ENCODE measurements at places on chromosomes 7 and 10.
A peak's percentile ranks its signal among the peaks of the same experiment; 100 is the strongest.

- peak; percentile 68 for DNase-seq
Measured at GRCh38 chr7:116180302-116180701, 30.0 kb upstream of the TES start.

DNA sequence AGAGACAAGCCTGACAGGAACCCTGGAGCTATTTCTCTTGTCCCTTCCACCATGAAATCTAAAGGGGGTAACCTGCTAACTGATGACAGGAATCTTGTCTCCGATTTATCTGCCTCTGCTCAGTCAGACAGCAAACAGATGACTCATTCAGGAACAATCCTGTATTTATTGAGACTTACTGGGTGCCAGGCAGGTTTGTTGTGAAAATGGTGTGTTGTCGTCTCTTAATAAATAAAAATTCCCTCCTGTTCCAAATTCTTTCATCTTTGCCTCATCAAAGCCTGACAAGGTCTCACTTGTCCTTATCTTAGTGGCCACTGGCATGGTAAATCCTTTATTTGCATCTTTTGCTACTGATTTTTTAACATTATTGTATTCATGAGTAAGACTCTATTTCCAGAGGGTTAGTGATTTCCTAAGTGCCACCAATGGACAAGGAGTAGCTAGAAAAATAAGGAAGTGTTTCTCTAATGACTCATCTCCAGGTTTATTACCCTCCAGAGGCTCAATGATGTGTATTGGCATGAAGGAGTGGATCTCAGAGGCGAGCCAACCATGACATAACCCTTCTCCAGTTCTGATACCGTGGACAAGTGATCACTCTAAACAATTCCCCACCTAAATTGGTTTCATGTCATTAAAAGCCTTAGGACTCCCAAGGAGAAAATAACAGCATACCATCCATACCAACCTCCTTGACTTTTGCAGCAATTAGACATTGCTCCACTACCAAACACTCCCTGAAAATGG is 724.0 kb downstream of the GRID1 start:
- no peak for DNase-seq

- DNase-seq: no peak
Measured at GRCh38 chr7:111199643-111200042, 108.7 kb downstream of the LRRN3 start.

DNA sequence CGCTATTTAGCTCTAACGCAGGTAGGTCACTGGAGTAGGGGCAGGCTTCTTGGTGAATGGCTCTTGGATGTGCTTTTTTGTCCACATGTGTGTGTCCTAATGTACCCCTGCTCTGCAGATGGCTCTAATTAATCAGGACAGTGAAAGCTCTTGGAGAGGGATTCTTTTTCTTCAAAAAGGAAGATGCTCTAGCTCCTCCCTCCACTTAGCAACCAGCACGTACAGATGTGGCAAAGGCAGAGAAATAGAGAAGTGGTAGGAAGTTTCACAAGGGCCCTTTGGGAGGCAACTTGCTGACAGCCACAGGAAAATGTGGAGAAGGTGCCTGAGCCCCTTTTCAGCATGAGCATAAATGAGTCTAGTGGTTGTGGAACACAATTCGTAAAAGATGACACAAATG is 221.7 kb downstream of the PLXNA4 start:
- peak; percentile 1 for DNase-seq

- DNase-seq: no peak
Measured at GRCh38 chr7:44630792-44631457, 24.5 kb downstream of the OGDH start.

- no peak for DNase-seq
Measured at GRCh38 chr10:29245476-29245875, 43.4 kb upstream of the LYZL1 start.

GRCh38 chr10:71547312-71547711 is 150.6 kb downstream of the CDH23 start:
- DNase-seq: no peak

GRCh38 chr7:100563100-100563564 is 10.6 kb downstream of the SAP25 start:
- DNase-seq: no peak

GRCh38 chr10:26455567-26456315 is 17.6 kb downstream of the APBB1IP start:
- DNase-seq: no peak

GRCh38 chr10:17989908-17990767 is 38.4 kb downstream of the SLC39A12 start:
- DNase-seq: peak; percentile 48

DNA sequence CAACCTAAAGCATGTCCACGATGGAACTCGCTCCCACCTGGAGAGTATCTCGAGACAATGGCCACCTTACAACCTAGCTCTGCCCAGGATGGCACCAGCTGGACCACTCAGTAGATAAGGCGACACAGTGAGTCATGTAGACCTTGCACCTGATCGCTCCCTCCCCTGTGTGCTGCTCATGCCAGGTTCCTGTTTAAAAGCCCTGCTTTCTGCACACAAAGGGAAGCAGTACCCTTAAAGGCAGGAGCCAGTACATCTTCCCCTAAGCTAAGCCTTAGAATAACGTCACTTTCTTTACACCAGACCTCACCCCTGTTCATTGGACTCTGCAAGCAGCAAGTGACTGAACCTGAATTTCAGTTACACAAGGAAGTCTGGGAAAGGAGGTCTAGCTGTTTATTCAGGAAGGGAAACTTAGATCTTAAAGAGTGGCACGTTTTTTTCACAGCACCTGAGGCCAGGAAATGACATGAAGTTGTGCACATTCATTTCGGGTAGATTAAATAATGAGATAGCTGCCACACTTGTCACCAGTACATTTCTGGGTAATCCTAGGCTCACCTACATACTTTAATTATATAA is 117.9 kb downstream of the MTPAP start:
- no peak for DNase-seq

DNA sequence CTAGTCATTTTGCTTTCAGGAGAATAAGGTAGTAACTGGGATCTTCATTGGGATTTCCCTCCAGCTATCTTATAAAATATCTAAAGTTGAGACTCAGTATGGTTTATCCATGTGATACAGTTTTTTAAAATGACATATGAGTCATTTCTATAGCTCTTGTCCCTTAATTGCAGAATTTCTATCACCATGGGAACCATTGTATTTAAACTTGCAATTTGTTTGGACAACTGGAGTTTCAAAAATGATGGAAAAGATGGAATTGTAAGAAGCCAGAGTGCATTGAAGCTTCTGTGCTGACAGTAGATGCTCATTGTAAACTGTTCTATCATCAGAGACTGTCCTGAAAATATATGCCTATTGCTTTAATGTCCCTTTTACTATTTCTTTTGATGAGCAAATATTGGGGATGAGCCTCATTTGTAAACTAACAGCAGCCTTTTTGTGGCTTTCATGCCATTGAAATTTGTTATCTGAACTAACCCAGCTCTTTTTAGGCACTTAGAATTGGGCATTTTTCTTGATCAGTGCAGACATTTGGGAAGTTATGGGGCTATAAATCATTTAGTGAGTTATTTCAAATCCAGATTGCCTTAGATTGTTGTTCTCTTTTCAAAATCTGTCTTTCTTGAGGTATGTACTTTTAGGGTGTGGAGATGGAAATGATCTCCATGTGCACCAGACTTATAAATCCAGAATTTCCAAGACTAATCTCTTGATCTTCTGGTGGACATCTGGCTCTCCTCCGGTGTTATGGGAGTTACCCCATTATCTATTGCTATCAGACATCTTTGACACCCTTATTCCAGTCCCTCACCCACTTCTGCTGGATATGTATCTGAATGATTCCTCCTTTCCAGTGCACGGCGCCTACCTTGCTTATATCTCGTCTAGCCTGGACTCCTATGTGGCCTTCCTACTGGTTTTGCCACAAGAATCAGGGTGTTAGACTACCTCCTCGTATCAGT is 159.0 kb downstream of the SND1 start:
- DNase-seq: no peak

DNA sequence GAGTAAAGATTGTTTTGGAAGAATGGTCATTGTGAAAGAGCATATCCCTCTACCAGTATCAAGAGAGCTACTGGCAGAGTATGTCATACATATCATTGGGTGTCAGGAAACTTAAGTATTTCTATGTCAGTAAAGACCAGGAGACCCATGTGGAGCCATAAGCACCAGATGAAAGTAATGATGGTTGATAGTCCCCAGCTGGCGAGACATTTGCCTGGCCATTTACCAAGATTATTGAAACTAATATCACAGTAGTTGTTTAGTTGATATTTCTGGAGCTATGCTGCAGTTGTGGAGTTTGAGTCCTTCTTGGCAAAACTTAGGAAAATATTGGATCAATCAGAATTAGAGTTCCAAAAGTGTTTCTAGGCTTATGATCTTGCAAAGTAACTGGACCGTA is 114.8 kb downstream of the SNX10 start:
- no peak for DNase-seq

GRCh38 chr10:84329196-84329611 is 815 bp downstream of the CCSER2 start:
- peak; percentile 67 for DNase-seq

DNA sequence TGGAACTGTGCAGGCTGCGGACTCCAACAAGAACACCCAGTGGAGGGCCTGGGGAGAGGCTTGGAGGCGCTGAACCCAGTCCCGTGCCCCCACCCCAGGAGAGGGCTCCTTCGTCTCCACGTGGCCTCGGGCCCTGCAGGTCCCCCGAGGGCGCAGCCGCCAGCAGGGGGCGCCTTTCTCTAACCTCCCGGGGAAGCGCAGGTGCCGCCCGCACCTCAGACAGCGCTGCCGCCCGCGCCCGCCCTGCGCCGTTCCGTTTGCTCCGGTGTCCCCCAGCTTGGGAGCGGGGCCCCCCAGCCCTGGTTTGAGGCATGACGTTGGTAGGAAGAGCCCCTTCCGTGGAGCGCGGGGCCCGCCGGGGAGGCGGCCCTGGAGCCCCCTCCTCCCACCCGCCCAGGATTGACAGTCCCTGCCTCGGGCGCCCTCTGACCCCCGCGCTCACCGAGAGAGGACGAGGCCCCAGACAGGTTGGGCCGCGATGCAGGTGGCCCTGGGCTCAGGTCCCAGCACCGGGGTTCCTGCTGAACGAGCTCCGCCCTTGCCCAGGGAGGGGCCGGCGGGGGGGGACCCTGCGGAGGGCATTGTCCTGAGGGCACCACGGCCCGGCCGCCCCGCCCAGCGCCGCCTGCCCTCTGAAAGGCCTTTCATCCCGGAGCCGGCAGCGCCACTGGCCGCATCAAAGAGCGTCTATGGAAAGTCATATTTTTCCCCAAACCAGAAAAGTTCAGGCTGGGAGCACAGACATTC is 42.8 kb downstream of the FOXL3 start:
- DNase-seq: peak; percentile 71

GRCh38 chr7:95599069-95599468 is 2.8 kb upstream of the PDK4 start:
- no peak for DNase-seq

DNA sequence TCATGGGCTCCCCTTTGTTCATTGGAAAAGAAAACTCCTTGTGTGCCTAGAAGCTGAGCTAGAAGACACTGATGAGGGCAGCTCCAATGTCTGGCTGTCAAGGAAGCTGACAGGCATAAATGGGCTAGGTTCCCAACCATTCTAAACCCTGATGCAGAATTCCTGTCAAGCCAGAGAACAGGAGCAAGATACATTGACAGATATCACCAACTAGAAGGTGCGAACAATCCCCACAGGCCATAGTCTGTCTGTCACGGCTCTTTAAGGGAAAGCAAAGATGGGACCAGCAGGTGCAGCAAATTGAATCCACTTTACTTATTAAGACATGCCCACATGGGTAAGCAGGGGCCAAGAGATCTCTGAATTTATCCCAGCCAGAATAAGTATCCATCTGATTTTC is 617.9 kb upstream of the POT1 start:
- DNase-seq: no peak

GRCh38 chr7:94324380-94325121 is 70.1 kb upstream of the COL1A2 start:
- no peak for DNase-seq

- no peak for DNase-seq
Measured at GRCh38 chr10:58731276-58731675, 218.6 kb downstream of the BICC1 start.

DNA sequence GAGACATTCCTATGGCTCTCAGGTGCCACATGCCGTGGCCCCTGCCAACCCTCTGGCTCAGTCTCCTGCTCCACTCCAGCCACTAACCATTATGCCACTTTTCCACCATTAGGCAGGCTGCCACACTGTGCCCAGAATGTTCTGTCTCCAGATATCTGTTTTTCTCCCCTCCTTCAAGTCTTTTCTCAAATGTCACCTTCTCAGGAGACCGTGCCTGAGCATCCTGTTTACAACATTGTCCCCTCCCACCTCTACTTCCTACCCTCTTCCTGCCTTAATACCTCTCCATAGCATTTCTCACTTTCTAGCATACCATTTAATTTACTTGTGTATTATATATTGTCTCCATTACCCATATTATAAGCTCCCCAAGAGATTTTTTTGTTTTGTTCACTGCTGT is 162.5 kb upstream of the LYZL2 start:
- no peak for DNase-seq

DNA sequence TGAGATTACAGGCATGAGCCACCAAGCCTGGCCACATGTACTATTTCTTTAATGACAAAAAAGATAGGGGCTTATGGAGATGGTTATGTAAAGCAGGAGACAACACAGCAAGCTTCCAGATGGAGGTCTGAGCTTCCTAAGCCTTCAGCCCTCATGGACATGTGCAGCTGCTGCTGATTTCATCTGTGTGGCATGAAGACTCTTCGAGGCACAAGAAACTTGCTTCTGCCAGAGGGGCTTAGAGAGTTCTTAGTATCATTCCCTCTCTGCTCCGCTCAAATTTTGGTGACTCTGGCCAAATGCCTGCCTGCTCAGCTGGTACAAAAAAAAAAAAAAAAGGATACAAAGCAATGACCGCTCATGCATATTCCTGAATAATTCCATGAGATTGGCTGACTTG is 552.5 kb downstream of the TYW1 start:
- DNase-seq: no peak

- no peak for DNase-seq
Measured at GRCh38 chr7:125255810-125256209, 326.2 kb upstream of the POT1 start.

DNA sequence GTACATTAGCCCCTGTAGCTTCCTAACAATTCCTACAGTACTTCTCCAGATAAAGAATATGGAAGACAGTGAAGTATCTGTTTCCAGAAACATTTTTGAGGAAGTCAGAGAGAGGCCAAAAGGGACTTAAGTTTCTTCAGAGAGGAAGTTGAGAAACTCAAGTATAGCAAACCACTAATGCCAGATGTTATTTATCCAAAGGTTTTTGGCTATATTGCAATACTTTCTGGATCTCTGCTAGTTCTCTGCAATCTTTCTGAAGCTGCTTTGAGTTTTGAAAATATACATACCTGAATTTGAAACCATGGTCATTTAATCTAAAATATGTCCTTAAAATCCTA is 64.7 kb downstream of the BICC1 start:
- peak; percentile 73 for DNase-seq

DNA sequence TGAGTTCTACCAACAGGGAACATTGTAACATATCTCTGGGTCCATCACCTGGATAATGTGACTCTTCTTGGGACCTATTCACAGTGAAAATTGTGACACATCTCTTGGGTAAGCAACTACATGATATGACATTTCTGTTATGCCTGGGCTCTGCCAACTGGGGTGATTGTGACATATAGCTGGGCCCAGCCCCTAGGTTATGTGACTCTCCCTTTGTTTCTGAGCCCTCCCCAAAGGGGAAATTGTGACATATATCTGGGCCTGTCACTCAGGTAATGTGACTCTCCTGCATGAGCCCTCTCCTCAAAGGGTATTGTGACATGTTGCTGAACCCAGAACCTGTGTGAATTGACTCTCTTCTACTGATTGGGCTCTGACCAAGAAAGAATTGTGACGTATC is 22.4 kb upstream of the ZNF107 start:
- no peak for DNase-seq

All from suppressor macrophage treated with lipopolysaccharide for 4 hours (primary cell).